Naive thymus-derived CD8-positive, alpha-beta T cell (primary cell): ENCODE measurements at places on chromosomes 1 and 21.

- no peak for DNase-seq
These were observed 91.7 kb downstream of the RHOU start for GRCh38 chr1:228827019-228827418.

DNA sequence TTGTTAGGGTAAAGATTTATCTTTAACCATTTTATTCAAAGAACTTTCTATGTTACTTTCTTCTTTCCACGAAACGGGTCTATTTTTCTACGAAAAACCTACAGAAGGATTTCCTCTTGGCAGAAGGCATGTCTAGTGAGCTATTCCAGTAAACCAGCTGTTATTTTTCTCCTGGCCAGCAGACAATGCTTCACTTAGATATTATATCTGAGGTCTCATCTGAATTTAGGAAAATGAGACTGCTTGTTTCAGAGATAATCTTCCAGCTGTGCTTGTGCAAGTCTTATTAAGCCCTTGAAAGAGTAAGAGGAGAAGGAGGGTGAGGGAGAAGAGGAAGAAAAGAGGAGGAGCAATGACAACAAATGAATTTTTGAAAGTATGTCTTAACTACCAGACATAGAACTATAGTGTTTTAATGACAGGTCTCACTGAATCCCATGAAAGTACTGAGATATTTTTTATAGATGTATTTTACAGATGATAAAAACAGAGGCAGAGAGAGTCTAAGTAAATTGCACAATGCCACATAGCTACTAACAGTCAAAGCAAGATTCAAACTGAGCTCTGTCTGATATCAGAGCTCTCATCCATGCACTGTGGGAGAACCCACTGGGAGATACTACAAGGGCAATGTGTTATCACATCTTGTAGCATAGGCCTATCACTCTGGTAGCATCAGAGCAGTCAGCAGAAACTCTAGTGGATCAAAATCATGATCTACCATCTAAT is 54.6 kb upstream of the SAMSN1 start:
- no peak for DNase-seq

DNA sequence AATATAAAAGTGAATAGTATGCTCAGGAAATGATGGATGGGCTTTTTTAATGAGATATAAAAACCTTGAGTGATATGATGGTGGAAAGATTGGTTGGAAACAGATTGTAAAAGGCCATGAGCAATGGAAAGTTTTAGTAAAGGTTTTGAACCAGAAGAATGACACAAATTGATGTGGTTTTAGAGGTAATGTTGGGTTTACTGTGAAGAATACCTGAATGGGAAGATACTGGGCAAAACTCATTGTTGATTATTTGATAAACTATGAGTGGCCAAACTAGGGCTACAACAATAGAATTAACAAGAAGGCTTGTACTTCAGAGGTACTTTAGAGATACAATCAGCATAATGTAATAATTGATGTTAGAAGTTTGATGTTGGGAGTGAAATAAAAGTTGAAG is 108.5 kb downstream of the PTGS2 start:
- DNase-seq, result no peak

- no peak for DNase-seq
These were observed 95.7 kb downstream of the RHOU start for GRCh38 chr1:228830954-228831481.

DNA sequence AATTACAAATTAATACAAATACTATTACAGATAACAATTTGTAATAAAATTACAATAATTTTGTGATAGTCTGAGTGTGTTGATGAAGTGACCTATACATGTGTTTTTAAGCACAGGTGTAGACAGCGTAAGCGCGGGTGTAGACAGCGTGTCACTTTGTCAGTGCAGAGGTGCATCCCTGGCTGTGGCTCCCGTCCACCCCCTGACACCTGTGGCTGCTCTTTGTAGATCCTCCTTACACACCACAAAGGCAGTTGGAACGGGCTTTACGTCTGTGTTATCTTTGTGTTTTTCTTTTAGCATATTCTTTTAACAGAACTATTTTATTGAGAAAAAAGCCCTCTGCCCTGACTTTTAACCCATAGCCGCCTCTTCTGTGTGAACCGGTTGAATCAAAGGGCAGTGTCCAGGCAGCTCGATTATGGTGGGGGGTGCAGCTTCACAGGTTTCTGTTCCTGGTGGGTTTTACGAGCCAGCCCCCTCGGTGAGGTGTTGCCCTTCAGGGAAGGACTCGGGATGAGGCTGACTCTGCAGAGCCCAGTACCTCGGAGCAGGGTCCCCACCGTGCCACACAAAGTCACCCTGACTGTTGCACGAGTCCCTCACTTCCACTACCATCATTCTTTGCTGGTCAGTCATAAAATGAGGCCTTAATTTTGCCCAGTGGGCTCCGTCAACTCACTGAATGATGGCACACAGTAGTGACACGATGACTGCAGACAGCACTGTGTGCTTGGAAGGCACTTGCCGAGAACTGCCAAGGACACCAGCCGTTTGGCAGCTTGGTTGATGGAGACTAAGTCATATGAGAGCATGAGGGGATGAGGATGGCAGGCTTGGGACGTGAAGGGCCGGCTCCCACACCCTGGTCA is 86.4 kb upstream of the COL6A1 start:
- DNase-seq, result no peak
